ENCODE measurements at places on chromosomes 5 and 9. TPM values are rescaled to one million over a fixed set of nuclear protein-coding genes. Genes with fewer than 3 reads are reported as not detected.
A peak's percentile ranks its signal among the peaks of the same experiment; 100 is the strongest.

- DNase-seq = no peak
Measured at GRCh38 chr9:29616844-29617243, 2043.6 kb upstream of the C9orf72 start.

The DND1 gene
- total RNA-seq = 2.0 TPM

The KIF27 gene
- total RNA-seq = 7.3 TPM

- no peak for DNase-seq
Measured at GRCh38 chr5:135064235-135064570, 30.2 kb upstream of the PITX1 start.

The C5orf58 gene
- not detected for total RNA-seq

GRCh38 chr9:19201899-19202891, 28.3 kb upstream of the DENND4C start:
- DNase-seq = peak; percentile 36

The EQTN gene
- total RNA-seq = not detected

DNA sequence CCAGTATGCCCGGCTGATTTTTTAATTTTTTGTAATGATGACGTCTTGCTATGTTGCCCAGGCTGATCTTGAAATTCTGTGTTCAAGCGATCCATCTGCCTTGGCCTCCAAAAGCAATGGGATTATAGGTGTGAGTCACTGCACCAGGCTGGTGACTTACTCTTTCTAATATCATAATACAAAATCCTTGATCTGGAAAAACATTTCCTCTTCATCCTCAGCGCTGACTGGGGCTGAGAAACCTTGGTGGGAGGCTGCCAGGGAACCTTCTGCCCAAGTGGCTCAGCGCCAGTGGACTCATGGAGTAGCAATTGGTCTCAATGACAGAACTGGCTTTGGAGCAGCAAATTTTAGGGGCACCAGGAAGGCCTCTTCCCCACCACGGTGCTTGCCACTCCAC, 17.5 kb upstream of the SEMA4D start:
- DNase-seq = no peak

GRCh38 chr5:116652196-116652729, 77.6 kb upstream of the SEMA6A start:
- peak; percentile 71 for DNase-seq

The SNCAIP gene
- total RNA-seq = 2.4 TPM

DNA sequence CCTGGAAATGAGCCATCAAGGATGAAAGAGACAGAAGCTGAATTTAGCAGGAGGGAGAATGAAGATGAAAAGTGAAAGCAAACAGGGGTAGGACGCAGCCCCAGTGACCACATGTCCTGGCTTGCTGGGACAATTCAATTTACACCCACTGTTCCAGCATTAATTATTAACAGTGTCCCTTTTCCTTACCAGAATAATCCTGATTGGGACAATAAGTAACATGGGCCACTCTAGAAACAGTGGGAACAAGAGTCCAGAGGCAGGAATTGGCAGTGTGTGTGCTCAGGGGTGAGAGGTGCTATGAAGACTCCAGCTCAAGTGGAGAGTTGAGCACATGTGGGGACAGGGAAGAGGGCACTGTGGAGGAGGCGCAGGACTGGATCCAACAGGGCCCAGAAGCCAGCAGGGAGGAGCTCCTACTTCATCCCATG, 147.1 kb downstream of the C5orf15 start:
- no peak for DNase-seq

DNA sequence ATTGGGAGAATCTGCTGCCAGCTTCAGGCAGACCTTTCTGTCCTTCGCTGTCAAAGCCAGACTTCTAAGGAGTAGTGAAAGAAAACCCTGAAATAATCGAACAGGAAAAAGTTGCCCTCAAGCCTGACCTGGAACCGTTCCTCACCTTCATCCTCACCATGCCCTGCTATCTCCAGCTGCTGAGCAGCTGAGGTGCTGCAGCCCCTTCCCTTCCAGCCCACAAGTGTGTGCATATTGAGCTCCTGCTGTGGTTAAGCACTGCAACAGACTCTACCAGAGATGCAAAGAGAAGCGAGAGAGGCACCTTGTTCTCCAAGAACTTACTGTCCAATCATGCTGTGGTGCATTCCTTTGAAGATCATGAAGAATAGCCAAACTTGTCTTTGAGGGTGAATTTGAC, 18.9 kb downstream of the BHMT2 start:
- DNase-seq = no peak

- DNase-seq = no peak
Measured at GRCh38 chr5:73160239-73160671, 12.7 kb upstream of the TMEM174 start.

DNA sequence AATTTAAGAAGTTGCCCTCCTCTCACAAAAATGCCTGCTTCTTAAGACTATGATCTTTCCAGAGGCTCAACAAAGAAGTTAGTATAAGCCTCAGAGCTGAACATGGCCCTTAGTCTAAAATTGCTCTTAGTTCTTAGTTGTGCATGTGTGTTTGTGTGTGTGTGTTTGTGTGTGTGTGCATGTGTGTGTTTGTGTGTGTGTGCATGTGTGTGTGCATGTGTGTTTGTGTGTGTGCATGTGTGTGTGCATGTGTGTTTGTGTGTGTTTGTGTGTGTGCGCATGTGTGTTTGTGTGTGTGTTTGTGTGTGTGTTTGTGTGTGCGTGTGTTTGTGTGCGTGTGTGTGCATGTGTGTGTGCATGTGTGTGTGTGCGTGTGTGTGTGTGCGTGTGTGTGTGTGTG, 15.8 kb downstream of the IL31RA start:
- DNase-seq = no peak

GRCh38 chr9:98306384-98307145, 51.1 kb upstream of the TBC1D2 start:
- DNase-seq = no peak

The NIM1K gene
- total RNA-seq = 0.45 TPM

DNA sequence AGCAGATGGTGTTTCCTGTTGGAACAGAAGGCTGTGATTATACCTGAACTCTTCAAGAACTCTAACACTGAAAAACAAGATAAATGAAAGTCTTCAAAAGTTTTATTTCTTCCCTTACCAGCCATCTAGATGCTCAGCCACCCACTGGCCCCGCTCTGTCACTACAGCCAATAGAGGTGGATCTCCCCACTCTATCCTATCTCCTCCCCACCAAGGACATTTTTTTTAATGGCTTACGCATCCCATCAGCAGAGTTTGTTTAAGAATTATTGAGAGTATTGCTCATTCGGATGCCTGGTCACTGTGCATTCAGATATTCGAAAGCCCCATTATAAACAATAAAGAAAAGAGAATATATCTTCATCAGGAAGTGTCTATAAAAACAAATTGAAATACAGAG, 159.4 kb downstream of the RASEF start:
- DNase-seq = no peak

GRCh38 chr5:167953151-167953798, 338.2 kb upstream of the WWC1 start:
- DNase-seq = no peak

Data from suprapubic skin (tissue), 4 donors.